ENCODE measurements at places on chromosomes 7 and 10.

GRCh38 chr10:120897343-120897742, 46.2 kb downstream of the WDR11 start:
- DNase-seq, result no peak

DNA sequence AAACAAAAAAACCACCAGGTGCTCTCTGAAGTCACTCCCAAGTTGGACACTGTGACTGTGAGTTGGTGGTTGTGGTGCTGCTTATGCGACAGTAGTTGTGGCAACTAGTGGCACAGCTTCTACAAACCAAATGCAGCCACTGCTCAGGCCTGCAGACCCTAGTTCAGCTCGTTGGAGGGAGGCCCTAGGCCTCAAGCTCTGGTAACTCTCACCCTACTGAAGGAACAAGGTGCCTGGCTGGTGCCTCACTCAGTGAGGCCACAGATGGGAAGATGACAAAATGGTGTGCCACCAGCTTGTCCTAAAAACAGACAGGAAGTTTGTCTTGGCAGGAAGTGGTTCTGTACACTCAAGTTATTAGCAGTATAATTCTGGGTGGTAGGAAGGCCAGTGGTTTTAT, 45.3 kb upstream of the RAPGEF5 start:
- DNase-seq, result no peak

GRCh38 chr10:29753283-29753682, 118.5 kb upstream of the SVIL start:
- no peak for DNase-seq

GRCh38 chr7:4820405-4820966, 41.3 kb downstream of the PAPOLB start:
- DNase-seq, result no peak

DNA sequence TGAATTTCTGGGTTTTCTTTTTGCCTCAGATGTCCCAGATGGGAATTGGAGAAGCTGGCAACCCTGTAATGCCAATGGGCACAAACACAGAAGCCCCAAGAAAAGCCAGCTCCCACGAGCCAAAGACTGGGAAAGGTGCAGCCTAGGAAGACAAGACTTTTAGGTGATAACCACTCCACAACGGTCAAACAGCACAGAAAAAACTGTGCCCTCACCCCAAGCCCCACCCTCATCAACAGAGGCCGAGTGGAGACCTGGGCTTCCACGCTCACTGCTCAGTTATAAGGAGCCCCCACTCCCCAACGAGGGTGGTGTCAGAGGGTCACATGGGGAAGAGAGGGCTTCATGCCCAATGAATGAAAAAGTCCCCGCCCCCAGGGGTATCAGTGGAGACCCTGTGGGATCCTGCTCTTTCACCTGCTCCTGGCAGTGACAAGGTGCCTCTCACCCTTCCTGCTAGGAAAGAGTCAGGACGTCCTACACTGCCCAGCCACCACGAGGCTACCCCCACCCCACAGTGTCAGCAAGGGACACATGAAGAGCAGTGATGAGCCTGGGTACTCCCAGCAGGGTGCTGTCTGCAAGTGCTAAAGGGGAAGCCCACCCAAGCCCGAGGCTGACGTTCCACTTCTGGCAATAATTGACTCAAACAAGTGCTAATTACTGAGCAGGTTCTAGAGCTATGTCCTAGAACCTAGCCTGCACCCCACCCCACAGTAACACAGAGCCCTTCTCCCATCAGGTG, 8.3 kb downstream of the TMEM273 start:
- DNase-seq, result no peak

DNA sequence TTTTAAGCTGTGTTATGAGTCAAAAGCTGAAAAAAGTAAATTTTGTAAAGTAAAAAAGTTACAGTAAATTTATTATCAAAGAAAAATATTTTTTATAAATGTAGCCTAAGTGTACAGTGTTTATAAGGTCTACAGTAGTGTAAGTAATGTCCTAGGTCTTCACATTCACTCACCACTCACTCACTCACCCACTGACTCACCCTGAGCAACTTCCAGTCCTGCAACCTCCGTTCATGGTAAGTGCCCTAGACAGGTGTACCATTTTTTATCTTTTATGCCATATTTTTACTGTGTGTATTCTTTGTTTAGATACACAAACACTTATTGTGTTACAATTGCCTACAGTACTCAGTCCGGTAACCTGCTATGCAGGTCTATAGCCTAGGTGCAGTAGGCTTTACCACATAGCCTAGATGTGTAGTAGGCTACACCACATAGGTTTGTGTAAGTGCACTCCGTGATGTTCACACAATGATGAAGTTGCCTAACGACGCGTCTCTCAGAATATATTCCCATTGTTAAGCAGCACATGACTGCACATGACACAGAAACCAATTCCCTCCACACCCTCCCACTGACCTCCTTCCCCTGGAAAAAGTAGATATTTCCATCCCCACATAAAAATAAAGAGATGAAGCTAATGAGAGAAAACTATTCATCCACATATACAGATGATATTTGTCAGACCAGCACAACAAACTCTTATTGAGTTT, 44.8 kb upstream of the FGL2 start:
- no peak for DNase-seq

DNA sequence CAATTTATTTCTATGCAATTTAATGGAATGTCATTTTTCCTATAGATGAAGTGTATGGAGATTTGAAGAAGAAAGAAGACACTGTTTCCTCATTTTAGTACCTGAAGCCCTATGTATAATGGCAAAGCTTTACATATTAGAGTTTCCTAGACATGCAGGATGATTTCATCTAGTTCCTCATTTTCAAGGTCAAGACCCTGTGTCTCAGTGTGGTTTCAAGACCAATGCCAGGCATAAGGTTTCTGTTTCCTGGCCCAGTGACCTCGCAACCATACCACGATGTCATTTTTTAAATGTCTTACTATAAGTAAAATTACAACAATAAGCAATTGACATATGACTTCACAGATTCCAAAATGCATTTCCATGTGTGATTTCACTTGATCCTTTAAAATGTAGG, 336.5 kb upstream of the PRKCQ start:
- DNase-seq, result no peak

GRCh38 chr7:20504060-20504459, 111.4 kb upstream of the ABCB5 start:
- no peak for DNase-seq

DNA sequence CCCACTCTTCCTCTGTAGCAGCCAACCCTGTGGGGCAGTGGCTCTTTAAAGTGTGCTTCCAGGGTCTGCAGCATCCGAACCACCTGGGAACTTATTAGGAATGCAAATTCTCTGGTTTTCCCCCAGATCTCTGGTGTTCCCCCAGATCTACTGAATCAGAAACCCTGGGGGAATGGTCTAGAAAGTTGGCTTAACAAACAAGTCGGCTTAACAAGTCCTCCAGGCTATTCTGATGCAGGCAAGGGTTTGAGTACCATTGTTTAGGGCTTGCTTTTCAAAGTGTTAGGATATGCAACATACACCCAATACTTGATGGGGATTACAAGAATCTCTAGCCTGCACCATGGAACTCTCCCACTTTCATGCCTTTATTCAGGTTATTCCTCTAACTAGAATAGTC, 126.3 kb downstream of the RALA start:
- DNase-seq, result no peak

- DNase-seq, result no peak
These were observed 334.1 kb upstream of the KLF6 start for GRCh38 chr10:4119107-4119506.

- DNase-seq, result no peak
These were observed 50.3 kb downstream of the PALD1 start for GRCh38 chr10:70528741-70529362.

DNA sequence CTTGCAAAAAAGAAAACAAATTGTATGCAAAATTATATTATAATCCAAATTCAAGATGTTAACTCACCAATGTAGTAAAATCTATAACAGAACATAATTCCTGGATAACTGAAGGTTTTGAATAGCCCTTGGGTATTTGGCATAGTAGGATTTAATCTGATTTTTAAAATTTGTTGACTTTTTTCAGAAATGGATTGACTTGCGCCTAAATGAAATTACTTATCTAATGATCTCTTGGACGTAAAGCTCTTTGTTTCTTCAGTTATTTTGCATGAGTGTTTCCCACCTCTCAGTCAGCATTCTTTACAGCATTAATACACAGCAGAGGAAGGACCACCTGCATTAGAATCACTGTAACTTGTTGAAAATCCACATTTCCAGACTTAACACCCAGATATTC, 169.6 kb downstream of the SEPTIN7 start:
- no peak for DNase-seq

DNA sequence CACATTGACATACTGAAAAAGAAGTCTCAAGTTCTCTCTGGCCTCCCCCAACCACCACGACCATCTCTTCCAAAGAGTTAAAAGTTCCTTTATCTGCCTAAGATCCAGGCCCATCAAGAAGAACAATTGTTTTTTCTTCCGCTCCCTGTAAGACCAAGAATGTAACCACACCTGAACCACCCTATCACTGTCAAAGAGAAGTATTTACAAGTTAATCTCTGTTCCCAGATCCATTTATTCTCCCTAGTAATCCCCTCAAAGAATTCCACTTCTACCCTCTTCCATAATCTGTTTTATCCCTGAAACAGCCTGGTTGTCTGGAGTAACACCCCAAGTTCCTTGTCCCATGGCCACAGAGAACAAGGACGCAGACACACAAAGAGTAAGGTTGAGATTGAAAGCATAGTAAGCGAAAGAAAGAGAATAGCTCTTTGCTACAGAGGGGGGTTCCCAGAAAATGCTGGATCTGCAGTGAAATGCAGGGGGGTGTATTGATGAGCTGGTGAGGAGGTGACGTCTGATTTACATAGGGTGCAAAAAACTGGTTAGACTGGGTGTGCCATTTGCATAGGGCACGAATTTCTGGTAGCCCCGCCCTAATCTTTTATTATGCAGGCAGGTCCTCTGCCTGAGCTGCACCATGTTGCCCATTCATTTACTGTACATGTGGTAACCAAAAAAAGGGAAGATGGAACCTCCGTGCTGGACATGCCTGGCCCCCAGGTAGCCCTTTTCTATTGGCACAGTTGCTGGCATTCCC, 122.0 kb downstream of the SKIDA1 start:
- no peak for DNase-seq

GRCh38 chr10:110091830-110092229, 84.0 kb downstream of the ADD3 start:
- no peak for DNase-seq

GRCh38 chr7:26657686-26658388, 206.6 kb downstream of the SKAP2 start:
- DNase-seq, result no peak

GRCh38 chr7:70352906-70353305, 754.6 kb downstream of the AUTS2 start:
- no peak for DNase-seq

- DNase-seq, result no peak
These were observed 27.3 kb downstream of the TBATA start for GRCh38 chr10:70757856-70758255.

- no peak for DNase-seq
These were observed 33.5 kb upstream of the FOXL3 start for GRCh38 chr7:256461-256940.

DNA sequence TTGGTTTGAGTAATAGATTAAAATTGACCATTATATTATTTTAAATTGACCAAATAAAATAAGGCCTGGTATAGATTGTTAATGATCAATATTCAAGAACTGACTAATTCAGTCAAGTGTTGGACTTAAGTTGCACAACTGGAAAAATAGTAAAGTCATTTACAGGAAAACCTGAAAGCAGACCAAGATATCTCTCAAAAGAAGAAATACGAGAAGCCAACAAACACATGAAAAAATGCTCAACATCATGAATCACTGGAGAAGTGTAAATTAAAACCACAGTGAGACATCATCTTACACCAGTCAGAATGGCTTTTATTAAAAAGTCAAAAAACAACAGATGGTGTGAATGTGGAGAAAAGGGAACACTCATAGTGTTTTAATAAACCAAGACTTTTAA, 80.4 kb upstream of the MALRD1 start:
- no peak for DNase-seq

DNA sequence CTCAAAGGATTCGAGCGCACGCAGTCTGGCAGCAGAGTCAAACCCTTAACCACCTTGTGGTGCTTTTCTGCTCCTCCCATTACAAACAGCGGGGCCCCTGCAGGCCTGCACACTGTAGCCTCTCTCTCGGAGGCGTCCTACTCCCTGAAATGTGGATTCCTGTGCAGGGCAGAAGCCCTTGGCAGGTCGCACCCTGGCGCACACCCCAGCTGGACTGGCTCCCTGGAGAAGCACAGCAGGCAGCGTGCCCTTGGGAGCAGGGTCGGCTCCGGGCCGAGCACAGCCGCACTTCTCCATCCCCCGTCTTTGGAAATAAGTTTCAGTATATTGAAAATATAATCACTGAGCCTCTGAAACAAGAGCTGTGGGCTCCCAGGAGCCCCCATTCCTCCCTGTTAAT, 144.1 kb downstream of the C10orf105 start:
- no peak for DNase-seq

- no peak for DNase-seq
These were observed 10.3 kb upstream of the ANKRD1 start for GRCh38 chr10:90930971-90931871.

GRCh38 chr10:33215635-33216034, 118.8 kb downstream of the NRP1 start:
- DNase-seq, result no peak

- DNase-seq, result no peak
These were observed 875 bp upstream of the HECTD2 start for GRCh38 chr10:91409069-91409868.

- no peak for DNase-seq
These were observed 101.6 kb upstream of the FAM13C start for GRCh38 chr10:59463909-59464308.

GRCh38 chr7:134255814-134256213, 60.9 kb downstream of the SLC35B4 start:
- no peak for DNase-seq

DNA sequence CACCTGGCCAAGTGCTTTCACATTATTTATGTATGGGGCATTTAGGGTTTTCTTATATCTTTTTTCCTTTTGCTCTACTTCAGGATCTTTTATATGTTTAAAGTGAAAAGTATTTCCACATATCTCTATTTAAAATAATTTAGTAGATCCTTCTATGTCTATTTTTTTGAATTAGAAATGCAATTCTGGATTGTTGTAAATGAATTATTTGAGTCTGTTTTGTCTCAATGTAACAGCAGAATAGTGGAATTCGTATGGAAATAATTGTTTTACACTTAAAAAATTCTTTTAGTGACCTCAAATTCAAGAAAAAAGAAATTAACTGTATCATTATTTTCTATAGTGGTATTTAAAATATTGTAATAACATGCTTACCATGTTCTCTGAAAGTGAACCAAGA, 126.5 kb upstream of the HDAC9 start:
- no peak for DNase-seq

Measured in bone marrow (tissue), 2 donors.